ENCODE measurements at places on chromosomes 1 and 21.
A peak's percentile ranks its signal among the peaks of the same experiment; 100 is the strongest.

DNA sequence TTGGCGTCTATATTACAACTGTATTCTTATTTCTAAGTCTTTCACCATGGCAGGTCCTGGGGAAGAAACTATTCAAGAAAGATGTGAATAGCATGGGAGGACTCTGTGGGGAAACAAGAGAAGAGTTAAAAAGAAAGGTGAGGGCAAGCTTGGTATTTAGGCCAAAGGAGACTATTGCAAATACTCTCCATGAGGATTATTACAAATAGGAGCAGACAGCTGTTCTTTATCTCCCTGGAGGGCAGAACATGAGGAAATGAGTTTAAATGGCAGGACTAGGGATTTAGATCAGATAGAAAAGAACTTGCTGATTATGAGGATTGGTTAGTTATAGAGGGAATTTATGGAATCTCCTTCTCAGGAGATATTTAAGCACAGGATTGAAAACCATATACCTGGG, 186.8 kb downstream of the CDC7 start:
- DNase-seq: no peak

- no peak for DNase-seq
Measured at GRCh38 chr1:212030936-212031528, 4.3 kb downstream of the INTS7 start.

- DNase-seq: no peak
Measured at GRCh38 chr1:172832006-172832725, 173.3 kb downstream of the FASLG start.

DNA sequence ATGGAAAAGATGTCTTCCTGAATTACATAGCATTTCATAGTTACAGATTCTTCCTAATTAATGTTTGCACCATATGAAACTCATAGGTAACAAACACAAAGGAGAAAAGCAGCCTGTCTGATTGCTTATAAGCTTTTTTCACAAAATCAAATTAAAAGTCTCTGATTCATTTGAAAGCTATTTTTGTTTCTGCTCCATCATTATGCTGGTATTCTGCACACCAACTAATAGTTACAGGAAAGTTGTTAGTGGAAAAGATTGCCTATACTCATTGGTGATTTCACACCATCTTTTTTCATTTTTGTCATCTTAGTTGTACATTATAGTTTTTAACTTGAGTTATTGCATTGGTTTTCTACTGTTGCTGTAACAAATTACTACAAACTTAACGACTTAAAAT, 70.0 kb downstream of the PRKAA2 start:
- no peak for DNase-seq

DNA sequence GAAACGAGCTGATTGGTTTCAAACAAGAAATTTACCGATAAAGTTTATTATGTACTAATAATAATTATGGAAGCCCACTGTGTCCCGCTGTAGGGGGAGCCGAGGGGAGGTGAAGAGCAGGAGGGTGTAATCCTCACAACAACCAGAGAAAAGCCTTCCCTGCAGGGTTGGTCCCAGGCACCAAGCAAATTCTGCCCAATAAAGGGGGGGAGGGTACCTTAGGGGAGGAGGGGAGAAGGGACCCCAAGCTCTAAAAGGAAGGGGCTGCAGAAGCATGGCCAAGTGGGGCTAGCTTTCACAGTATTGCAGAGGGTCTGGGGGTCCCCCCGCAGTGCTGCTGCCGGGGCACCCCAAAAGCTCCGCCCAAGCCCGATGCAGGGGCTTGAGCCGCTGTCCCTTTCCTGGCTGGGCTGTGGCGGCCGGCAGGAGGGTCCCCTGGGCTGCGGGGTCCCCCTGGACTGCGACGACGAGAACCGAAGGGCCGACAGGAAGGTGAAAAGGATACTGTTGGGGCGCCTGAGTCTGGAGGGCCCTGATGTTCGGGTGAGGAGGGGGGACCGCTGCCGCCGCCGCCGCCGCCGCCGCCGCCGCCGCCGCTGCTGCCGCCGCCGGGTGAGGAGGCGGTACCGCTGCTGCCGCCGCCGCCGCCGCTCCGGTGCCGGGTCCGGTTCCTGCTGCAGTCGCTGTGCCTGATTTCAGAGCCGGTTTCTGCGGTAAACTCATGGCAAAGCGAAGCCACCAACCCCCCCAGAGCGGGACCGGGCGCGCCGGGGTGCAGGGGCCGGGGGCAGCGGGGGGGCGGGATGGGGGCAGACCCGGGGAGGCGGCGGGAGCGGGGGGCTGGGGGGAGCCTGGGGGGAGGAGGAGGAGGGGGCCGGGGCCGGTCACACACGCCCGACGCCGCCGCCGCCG, 771 bp downstream of the EIF4G3 start:
- DNase-seq: peak; percentile 44

DNA sequence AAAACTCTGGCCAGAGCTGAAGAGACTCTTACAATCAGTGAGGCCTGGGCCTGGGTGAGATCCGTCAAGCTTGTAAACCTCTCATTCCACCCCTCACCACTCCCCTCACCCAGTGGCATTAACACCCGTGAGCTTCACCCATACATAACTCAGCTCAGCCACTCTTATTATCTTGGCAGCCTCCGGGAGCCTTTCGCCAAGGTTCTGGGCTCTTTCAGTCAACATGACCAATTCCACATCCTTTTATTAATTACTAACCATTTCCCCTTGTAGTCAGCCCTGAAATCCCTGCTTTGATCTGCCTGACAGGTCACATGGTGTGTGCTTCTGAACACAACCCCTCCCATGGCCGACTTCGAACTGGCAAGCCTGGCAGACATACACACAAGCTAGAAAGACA, 134.8 kb downstream of the SETD4 start:
- DNase-seq: no peak

All from stimulated activated naive CD8-positive, alpha-beta T cell treated with anti-CD3 and anti-CD28 coated beads, Interleukin-15, amount 100 ng/mL, for 72 hours (primary cell).